IMR-90 (cell line): ENCODE measurements at places on chromosomes 5 and 9.

DNA sequence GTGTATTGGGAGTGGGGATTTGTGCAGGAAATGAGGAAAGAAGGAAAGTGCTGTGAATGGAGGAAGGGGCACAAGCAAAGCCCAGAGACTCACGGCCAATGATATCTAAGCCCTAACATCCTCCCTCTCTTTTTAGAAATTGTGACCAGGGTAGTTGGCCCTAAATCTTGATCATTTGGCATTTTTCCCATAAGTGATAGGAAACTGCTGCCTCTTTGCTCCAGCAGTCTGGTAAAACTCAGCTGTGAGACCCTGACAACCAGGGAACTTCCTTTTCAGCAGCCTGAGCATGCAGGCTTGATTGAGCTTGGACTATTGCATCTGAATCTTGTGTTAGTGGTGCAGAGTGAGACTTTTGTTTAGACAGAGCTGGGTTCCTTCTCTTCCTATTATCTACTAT, 9.6 kb upstream of the ADRB2 start:
- no peak for DNase-seq

- no peak for DNase-seq
Observed at GRCh38 chr9:70801181-70801829, 320.1 kb downstream of the TRPM3 start.

GRCh38 chr9:70411121-70411929, 3.1 kb downstream of the KLF9 start:
- DNase-seq, result peak; percentile 75

- DNase-seq, result peak; percentile 65
Observed at GRCh38 chr9:97398999-97399758, 12.7 kb upstream of the TDRD7 start.

DNA sequence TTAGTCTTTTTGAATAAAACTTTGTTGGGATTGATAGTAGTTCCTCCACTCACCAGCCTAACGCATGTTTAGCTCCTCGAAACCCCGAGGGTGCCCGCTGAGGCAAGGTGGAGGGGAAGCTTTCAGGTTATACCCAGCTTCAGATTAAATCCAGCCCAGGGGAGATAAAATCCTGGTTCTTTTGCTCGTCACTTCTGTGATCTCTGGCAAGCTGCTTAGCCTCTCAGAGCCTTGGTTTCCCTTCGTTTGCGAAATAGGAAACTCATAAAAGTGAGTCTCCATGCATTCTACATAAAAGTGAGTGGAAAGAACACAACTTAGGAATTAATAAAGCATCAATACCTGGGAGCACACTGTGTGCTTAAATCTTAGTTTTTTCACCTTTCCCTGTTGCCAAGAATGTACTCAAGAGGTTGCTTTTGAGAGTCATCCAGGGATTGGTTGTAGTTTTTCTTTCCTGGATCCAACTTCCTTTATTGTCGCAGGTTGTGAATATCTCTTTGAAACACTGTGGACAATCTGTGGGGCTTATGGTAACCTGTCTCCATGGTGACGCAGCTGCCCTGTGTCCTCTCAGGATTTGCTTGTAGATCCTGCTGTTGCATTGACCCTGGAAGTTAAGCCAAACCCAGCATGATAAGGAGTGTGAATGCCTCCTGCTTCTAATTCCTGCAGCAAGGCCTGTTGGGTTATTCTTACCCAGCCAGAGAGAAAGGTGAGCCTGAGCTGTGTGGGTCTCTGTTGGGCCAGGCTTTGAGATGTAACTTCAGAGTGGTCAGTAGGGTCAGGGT, 2.0 kb downstream of the GALNT12 start:
- no peak for DNase-seq

- DNase-seq, result no peak
Observed at GRCh38 chr9:32931129-32931528, 70.3 kb downstream of the APTX start.
